ENCODE measurements at places on chromosomes 12 and 14.

GRCh38 chr14:67187826-67188225 is 1.4 kb upstream of the GARIN2 start:
- DNase-seq: no peak

GRCh38 chr12:94152292-94153078 is 4.1 kb downstream of the PLXNC1 start:
- no peak for DNase-seq

GRCh38 chr12:105334001-105334400 is 3.5 kb downstream of the C12orf75 start:
- DNase-seq: no peak

DNA sequence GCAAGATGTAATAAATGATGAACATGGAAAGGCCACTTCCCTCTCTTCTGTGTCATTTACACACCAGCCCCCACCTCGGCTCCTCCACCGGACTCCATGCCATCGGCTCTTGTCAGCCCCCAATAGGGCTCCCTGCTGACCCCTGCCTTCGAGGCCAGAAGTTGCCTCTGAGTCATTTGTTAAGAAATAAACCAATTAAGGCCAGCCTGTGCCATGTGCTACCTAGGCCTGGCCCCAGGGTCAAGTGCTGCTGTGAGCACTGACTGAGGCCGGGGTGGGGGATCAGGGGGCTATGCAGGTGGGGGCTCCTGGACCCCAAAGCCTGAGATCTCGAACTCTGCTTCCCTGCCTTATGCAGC is 53.2 kb downstream of the TESC start:
- no peak for DNase-seq

GRCh38 chr14:69631509-69631908 is 20.1 kb downstream of the SUSD6 start:
- DNase-seq: no peak

DNA sequence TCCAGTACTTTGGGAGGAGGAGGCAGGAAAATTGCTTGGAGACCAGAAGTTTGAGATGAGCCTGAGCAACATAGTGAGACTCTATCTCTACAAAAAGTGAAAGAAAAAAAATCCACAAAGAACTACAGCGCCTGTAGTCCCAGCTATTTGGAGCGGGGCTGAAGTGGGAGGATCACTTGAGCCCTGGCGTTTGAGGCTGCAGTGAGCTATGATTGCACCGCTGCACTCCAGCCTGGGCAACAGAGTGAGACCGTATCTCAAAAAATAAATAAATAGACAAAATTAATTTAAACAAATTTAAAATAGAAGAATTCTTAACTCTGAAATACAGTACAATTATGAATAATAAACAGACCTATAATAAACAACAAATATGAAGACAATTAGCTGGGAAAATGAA is 40.9 kb downstream of the ATL1 start:
- no peak for DNase-seq

GRCh38 chr14:26525085-26525484 is 72.7 kb downstream of the NOVA1 start:
- DNase-seq: no peak

- DNase-seq: no peak
These were observed 42.8 kb downstream of the PRICKLE1 start for GRCh38 chr12:42546709-42547108.

GRCh38 chr12:109722721-109723094 is 9.1 kb downstream of the FAM222A start:
- DNase-seq: no peak
